Activated T-cell treated with anti-CD3 and anti-CD28 coated beads for 24 hours (primary cell): ENCODE measurements at places on chromosomes 5 and 9.

GRCh38 chr9:94014066-94014654, 59.0 kb upstream of the BARX1 start:
- DNase-seq: no peak

GRCh38 chr5:93583439-93583767, 381 bp downstream of the NR2F1 start:
- DNase-seq: no peak

- DNase-seq: no peak
Observed at GRCh38 chr5:36481454-36482120, 124.8 kb upstream of the SLC1A3 start.

DNA sequence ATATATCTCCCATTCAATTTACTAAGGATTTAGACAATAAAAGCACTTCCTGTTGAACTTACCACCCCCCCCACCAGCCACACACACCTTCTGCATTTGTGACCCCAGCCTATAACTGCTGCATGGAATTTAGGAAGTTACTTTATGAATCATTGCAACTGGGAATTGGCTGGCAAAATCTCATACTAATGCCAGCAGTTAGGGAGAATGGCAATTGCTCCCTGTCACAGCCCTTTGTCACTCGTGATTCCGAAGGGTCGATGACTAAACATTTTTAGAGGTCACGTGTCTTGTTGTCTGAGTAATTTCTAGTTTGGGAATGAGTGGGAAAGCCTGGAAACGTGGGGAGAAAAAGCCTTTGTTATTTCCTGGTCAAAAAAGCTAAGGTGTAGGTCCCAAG, 46.6 kb upstream of the PCA3 start:
- DNase-seq: no peak

- DNase-seq: no peak
Observed at GRCh38 chr5:154390096-154390495, 55.7 kb upstream of the SAP30L start.

DNA sequence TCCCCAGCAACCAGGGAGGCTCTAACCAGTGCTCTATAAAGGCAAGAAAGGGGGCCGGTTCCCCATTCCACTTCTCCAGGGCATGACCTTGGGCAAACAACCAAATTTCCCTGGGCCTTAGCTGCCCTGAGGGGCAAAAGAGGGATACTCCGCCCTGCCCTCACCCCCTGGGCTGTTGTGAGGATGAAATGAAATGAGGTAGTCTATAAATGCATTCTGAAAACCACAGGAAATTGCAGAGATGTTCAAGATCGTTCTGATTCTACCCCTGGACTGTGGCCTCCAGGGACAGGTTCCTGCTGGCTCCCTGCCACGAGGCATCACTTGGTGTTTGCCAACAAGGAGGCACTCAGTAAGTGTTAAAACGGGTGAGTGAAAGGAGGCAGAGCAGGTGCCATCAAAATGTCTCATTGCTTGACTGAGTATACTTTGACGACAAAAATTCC, 5.7 kb downstream of the RAPGEF1 start:
- no peak for DNase-seq

- no peak for DNase-seq
Observed at GRCh38 chr9:28720746-28721145, 1147.5 kb upstream of the C9orf72 start.

- no peak for DNase-seq
Observed at GRCh38 chr9:74735761-74736160, 152.0 kb downstream of the TRPM6 start.

DNA sequence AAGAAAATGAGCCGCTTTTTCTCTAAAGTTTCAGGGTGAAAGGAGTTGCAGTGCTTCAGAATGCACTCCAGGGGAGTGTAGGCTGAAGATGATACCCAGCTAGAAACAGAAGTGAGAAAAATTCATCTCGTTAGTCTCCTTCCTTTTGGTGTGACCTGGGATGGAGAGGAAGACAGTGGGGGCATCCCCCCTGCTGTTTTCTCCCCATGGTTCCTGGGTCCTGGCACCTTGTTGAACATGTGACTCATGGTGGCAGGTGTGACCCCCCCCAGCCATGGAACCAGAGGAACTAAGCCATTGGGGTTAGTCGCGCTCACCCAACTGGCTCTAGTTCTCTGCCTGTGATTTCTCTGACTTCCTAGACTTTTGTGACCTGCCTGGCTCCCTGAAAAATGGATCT, 424.6 kb downstream of the CSNK1G3 start:
- no peak for DNase-seq

- no peak for DNase-seq
Observed at GRCh38 chr5:116395226-116395625, 179.4 kb downstream of the SEMA6A start.

GRCh38 chr5:905139-905642, 12.5 kb downstream of the TRIP13 start:
- DNase-seq: no peak

DNA sequence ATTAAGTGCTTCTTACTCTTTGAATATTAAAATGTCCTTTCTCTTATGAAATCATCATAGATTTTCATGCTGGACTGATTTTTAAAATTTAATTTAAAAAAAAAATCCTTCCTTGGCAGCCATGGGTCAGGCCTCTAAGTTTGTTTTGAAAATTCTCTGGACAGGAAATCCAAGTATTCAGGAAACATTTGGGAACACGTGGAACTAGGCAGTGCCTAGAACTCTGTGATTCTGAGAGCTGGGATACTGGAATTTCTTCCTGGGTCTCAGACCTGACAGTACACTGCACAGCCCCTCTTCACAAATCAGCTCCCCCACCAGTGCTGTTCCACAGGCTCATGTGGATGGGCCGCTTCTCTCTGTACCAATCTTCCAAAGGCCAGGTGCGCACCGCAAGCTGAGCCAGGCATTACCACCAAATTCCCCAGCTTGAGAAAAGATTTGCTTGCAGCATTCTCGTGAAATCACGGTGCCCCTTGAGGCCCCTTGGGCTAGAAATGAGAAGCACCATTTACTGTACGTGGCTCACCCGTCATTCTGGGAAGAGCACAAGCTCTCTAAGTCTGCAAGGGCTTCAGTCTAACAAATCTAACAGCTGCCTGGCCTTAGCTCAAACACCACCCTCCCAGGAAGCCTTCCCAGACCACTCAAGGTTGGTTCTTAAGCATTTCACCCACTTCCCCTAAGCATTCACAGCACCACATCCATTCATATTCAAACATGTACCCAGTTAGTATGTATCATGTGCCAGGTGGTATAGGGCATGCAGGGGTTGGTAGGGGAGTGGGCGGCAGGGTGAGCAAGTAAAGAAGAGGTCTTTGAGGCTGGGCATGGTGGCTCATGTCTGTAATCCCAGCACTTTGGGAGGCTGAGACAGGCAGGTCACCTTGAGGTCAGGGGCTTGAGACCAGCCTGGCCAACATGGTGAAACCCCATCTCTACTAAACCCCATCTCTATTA, 26.5 kb downstream of the B4GALT1 start:
- DNase-seq: no peak

DNA sequence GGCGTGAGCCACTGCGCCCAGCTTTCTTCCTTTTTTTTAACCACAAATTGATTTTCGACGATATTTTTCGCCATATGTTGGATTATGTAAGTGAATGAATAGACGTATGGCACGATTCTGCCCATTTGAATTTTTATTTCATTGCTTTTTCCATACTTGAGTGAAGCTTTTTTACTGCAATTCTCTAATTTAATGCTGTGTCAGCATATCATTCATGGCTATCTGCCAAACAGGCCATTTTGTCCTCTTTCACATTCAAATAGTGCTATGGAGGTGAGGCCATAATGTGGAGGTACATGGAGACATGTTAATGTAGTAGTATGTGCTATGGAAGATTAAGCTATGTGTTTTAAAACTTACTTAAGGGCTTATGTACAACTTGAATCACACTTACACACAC, 152.1 kb upstream of the TUSC1 start:
- no peak for DNase-seq

GRCh38 chr9:75699017-75699416, 191.5 kb upstream of the PCSK5 start:
- no peak for DNase-seq

DNA sequence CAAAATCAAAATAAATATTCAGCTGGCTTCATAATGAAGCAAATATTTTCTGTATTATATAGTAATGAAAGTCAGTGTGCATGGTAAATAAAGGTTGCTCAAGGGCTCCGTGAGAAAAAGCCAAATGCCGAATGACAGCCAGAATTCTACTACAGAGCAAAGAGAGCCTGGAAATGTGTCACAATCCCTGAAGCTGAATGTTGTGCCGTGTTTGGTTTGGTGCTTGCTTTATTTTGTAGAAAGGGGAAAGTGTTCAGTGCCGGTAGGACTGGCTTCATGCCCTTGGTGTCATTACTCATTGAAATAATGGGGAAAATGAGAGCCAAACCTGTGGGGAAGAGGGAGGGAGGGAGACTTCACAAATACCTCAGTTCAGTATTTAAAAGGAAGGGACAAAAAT, 26.8 kb upstream of the ADAMTSL1 start:
- no peak for DNase-seq

GRCh38 chr5:107272954-107273353, 397.8 kb downstream of the EFNA5 start:
- DNase-seq: no peak

DNA sequence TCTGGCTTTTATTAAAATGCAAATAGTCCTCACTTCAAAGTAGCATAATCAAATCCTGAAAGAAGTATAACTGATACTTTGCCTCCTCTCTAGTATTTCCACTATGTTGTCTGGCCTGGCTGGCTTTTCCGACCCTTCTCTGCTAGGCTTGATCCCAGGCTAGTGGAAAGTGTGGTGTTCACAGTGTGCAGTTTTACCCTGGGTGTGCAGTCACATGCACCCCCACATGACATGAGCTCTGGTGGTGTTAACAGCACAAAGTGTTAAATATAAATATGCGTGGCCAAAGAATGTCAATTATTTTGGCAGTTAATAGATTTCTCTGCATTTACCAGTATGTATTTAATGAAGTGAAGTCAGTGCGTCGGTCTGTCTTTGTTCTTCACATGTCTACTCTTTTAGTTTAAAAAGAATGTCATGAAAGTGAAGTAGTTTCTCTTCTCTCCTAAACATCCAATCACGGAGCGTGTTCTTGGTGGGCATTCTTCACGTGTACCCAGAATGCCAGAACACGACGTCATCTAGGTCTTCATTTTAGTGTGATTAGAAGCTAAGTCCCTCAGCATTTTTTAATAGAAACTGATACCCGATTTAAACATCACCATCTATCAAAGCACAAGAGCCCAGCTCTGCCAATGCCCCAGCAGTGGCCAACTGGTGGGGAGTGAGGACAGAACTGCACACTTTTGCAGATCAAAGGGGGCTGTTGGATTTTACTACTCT, 286.4 kb downstream of the FANCC start:
- no peak for DNase-seq
